Stimulated activated CD4-positive, alpha-beta T cell treated with anti-CD3 and anti-CD28 coated beads, Interleukin-1b, Interleukin-23, amount 100 ng/mL, for 1 hour (primary cell): ENCODE measurements at places on chromosomes 1 and 21.
A peak's percentile ranks its signal among the peaks of the same experiment; 100 is the strongest.

GRCh38 chr1:208278638-208279037 lies 34.5 kb upstream of the PLXNA2 start:
- DNase-seq = no peak

DNA sequence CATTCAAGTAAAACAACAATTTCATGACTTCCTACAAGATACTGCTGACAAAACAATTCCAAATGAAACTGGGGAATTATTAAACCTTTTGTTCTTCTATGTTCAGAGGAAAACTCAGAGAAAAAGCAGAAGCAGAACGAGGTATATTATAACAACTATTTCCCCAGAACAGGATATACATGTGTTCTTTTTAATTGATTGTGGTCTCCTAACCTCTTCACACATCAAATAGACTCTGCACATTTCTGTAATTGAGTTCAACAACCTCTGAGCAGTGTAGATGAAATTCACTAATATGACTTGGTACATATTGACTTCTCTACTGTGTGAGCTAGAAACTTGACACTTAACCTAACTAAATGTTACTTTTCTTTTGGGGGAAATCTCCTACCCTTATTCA lies 584.2 kb downstream of the NEGR1 start:
- no peak for DNase-seq

DNA sequence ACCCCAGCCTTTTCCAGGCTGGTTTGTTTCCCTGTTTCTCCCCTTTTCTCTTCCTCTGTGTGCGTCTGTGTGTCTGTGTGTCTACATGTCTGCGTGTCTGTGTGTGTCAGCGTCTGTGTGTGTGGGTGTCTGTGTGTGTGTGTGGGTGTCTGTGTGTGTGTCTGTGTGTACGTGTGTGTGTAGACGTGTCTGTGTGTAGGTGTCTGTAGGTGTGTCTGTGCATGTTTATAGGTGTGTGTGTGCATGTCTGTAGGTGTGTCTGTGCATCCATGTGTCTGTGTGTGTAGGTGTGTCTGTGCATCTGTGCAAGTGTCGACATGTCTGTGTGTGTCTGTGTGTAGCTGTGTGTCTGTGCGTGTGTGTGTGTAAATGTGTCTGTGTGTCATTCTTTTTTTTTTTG lies 3.3 kb downstream of the TTLL10 start:
- no peak for DNase-seq

GRCh38 chr21:42277593-42277992 lies 37.6 kb downstream of the TFF3 start:
- DNase-seq = no peak

GRCh38 chr1:69535490-69535889 lies 32.2 kb upstream of the LRRC7 start:
- no peak for DNase-seq

- DNase-seq = no peak
Measured at GRCh38 chr1:180615493-180616290, 16.1 kb upstream of the XPR1 start.

DNA sequence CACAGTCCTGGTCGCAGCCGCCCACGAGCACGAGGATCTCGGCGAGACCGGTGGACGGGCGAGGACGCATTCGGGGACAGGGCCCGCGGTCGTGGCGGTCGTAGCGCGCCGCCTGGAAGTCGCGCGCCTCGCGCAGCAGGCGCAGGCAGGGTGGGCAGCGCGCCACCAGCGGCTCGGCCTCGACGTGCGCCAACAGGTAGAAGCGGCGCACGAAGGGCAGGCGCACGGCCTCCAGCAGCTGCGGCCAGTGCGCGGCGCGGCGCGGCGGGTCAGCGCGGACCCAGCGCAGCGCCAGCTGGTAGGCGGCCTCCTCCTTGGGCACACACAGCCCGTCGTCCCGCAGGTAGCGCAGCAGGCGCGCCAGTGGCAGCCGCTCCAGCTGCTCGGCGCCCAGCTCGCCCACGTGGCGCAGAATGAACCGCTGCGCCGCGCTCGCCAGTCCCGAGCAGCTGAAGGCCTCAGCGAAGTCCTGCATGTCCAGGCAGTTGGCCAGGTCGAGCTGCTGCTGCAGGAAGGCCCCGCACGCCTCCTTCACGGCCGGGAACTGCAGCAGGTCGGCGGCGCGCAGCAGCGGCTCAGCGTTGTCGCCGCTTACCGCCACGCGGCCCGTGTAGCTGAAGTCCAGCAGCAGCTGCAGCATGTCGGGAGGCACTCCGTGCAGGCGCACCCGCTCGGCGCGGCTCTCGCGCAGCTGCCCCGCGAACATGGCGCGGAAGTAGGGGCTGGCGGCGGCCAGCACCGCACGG lies 573 bp downstream of the KLHL21 start:
- DNase-seq = no peak

GRCh38 chr1:2585318-2586092 lies 1.1 kb upstream of the PRXL2B start:
- peak; percentile 43 for DNase-seq

GRCh38 chr1:41656825-41657500 lies 172.5 kb upstream of the EDN2 start:
- DNase-seq = no peak

- no peak for DNase-seq
Measured at GRCh38 chr1:101282314-101283038, 45.7 kb downstream of the S1PR1 start.

DNA sequence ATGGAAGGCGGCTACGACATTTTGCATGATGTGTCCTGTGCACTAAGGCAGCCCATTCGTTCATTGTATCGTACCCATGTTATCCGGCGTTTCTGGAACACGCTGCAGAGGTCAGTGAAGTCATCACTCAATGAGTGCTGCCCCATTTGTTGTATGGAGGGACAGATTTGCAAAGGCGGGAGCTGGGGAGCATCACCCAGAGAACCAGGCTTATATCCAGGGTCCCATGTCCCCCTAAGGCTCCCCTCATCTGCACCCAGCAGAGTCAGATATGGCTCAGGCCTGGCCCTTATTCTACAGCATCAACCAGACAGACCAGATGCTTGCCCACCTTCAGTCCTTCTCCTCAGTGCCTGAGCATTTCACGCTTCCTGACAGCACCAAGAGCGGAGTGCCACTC lies 31.2 kb downstream of the SZT2 start:
- no peak for DNase-seq
